Kidney (tissue), 22 donors: ENCODE measurements at places on chromosomes 6 and 20.

- peak within 1 kb of the TSS; percentile 64 for H3K4me3 ChIP-seq
- H3K36me3 ChIP-seq: no peaks in the 10 kb centered on the region
- peak; percentile 75 for DNase-seq
- peaks cover 17% of the 10 kb centered on the region for H3K4me1 ChIP-seq
- no peak within 1 kb of the TSS for H3K27ac ChIP-seq
These were observed at the start of gene RSPO3 for GRCh38 chr6:127118298-127119101. Gene RSPO3, plus strand, starts transcription at chr6:127118671. Its CDS starts 522 bp downstream, at chr6:127119193.

- no peaks in the 10 kb centered on the region for H3K27me3 ChIP-seq
- no peak for DNase-seq
- no peaks in the 10 kb centered on the region for H3K4me1 ChIP-seq
- no peak overlapping the region for H3K27ac ChIP-seq
- H3K36me3 ChIP-seq: no peaks in the 10 kb centered on the region
These were observed 34.8 kb downstream of the C6orf118 start for GRCh38 chr6:165274611-165275010.

DNA sequence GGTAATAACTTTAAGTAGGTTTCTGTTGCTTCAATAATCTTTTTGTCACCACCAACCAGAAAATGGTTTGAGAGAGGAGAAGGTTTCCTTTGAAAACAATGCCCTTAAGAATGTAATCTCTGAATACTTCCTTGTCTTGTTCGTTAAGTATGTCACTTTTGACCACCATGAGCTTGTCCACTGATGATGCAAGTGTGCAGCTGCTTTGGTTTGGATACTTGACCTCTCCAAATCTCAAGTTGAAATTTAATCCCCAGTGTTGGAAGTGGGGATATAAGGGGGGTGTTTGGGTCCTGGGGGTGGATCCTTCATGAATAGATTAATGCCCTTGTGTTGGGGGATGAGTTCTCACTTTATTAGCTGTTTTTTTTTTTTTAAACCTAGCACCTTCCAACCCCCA is 985.4 kb downstream of the EPHA7 start:
- no peaks in the 10 kb centered on the region for H3K27me3 ChIP-seq
- H3K4me3 ChIP-seq: no peak overlapping the region
- H3K36me3 ChIP-seq: no peaks in the 10 kb centered on the region
- H3K4me1 ChIP-seq: no peaks in the 10 kb centered on the region
- DNase-seq: no peak

DNA sequence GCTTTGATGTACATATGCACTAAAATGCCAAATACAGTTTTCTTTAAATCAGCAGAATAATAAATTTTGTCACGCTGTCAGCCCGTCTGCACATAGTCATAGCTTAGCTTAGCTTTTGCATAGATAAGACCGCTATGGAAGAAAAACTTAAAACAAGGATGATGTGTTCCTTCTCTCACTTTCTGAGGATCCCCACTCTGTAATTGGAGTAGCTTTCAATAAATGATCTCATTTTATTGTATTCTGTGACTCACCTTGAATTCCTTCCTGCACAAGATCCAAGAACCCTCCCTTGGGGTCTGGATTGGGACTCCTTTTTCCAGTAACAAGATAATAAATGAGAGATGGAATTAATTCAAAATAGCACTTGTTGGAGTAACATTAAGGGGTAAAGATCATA is 186.2 kb downstream of the CDH26 start:
- no peak overlapping the region for H3K27ac ChIP-seq
- no peaks in the 10 kb centered on the region for H3K4me1 ChIP-seq
